Suprapubic skin (tissue), 4 donors: ENCODE measurements at places on chromosomes 3 and 15.

DNA sequence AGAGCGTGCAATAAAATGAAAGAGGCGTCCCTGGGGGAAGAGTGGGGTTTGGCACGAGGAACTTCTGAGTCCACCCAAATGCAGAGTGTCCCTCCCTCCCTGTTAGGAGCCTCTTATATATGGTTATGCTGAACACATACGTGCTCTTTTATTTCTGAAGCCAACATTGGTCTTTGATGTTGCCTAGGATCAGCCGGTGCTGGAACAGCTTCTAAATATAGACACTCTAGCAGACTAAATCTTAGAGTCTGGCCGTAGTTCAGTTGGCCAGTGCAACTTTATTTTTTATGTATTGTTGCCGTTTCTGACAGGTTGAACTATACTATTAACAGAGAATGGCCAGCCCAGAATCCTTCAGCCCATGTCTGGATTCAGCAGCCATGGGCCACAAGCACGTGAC, 128.7 kb downstream of the GHSR start:
- H3K4me1 ChIP-seq: peaks cover 56% of the 10 kb centered on the region
- peak overlapping the region; percentile 20 for H3K27ac ChIP-seq
- no peaks in the 10 kb centered on the region for H3K27me3 ChIP-seq
- DNase-seq: no peak

GRCh38 chr3:142976621-142977398, 13.3 kb upstream of the PAQR9 start:
- no peak overlapping the region for H3K4me3 ChIP-seq
- no peak for DNase-seq
- no peaks in the 10 kb centered on the region for H3K36me3 ChIP-seq
- H3K27me3 ChIP-seq: no peaks in the 10 kb centered on the region

DNA sequence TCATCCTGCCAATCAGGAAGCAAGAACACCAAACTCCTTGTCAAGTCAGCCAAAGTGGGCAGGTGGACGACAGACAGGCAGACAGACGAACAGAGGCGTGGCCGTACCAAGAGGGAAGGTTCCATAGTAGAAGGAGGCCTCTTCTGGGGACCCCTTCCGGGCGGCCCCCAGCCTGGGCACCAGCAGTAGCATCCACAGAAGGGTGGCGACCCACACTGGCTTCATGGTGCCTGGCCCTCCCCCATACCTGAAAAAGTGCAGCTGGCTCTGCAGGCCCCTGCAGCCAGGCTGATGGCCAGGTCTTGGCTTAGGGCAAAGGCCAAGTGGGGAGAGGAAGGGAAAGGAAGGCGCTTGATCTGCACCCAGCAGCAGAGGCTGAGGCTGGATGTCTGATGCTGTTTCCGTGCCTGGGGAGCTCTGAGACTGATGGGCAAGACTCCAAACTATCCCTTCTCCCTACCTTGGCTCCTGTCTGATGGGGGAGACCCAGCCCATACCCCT, 607 bp downstream of the LCTL start:
- DNase-seq: peak; percentile 74
- no peaks in the 10 kb centered on the region for H3K36me3 ChIP-seq
- no peak overlapping the region for H3K27ac ChIP-seq
- no peak overlapping the region for H3K4me3 ChIP-seq

- no peaks in the 10 kb centered on the region for H3K36me3 ChIP-seq
- H3K27me3 ChIP-seq: no peaks in the 10 kb centered on the region
- no peak for DNase-seq
- peaks cover 90% of the 10 kb centered on the region for H3K4me1 ChIP-seq
- H3K4me3 ChIP-seq: no peak overlapping the region
Measured at GRCh38 chr15:91944331-91944730, 90.8 kb downstream of the SLCO3A1 start.

GRCh38 chr3:141020143-141020830, 30.9 kb upstream of the SPSB4 start:
- H3K4me1 ChIP-seq: no peaks in the 10 kb centered on the region
- H3K36me3 ChIP-seq: no peaks in the 10 kb centered on the region
- peaks cover 6% of the 10 kb centered on the region for H3K27me3 ChIP-seq
- DNase-seq: no peak

DNA sequence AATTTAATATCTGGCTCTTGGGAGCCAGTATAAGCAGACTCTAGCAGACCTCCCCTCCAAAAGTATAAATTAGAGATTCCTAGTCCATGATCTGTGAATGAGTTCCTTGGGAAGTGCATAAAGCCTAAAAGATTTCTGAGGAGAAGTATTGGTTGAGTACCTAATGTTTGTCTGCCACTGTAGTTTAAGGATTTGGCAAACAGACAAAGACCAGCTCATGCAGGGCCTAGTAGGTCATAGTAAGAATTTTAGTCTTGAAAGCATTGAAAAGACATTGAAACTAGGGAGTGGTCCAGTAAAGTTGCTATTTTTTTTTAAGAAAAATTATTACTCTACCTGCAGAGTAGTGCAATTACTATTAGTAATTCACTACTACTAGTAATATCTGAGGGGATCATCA, 67.5 kb downstream of the SPRED1 start:
- H3K27ac ChIP-seq: no peak overlapping the region
- H3K27me3 ChIP-seq: no peaks in the 10 kb centered on the region
- H3K36me3 ChIP-seq: no peaks in the 10 kb centered on the region
- H3K4me3 ChIP-seq: no peak overlapping the region

DNA sequence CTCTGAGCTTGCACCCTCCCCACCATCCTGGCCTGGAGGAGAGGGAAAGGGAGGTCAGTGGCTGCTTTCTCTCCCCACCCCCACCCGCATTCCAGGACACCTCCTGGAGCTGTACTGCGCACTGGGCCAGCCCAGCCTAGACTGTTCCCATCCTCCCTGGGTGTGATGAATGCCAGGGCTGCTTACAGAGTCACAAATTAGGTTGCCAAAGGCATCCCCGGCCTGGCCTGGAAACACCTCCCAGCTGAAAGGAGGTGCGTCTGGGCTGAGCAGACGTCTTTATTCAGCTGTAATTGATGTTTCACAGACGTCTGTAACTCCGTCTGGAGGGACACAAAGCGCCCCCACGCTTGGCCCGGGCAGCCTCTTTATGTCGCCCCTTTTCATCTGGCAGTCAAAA, 47.6 kb downstream of the RHCG start:
- no peak for DNase-seq
- H3K27ac ChIP-seq: no peak overlapping the region
- no peak overlapping the region for H3K4me3 ChIP-seq
- peaks cover 4% of the 10 kb centered on the region for H3K4me1 ChIP-seq
- no peaks in the 10 kb centered on the region for H3K36me3 ChIP-seq
- peaks cover 79% of the 10 kb centered on the region for H3K27me3 ChIP-seq

GRCh38 chr15:54289590-54290136, 311.4 kb downstream of the UNC13C start:
- H3K36me3 ChIP-seq: no peaks in the 10 kb centered on the region
- no peak for DNase-seq
- no peaks in the 10 kb centered on the region for H3K27me3 ChIP-seq

DNA sequence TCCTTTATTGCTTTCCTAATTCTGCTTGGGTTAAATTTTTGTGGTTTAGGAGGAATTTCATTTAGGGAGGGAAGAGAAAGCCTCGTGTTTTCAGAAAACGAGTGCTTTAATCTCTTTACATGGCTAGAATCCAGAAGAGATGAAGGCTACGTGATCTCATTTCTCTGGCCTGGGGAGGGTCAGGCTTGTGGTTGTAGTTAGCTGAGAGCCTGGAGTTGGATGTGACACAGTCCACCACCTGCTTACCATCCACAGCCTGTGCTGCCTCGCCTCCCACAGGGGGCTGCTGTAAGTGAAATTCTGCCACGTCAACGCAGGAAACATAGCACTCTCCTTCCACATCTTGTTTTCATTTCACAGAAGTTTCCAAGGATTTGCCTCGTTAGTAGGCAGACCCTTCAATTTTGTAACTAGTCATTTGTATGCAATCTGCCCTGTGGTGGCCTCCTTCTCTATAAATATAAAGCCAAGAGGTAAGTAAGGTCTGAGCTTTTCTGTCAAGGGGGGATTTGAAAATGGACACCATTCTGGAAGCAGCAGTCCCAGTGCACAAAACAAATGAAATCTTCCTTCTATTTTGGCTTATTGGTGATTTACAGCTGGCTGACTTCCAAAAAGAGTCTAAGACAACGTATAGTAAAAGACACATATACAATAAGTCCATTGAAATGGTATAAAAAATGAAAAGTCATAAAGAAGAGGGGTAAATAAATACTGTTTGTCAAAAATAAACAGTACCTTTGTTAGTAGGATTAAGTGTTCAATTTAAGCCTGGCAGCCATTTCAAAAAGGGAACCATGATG, 3.4 kb downstream of the GXYLT2 start:
- H3K27me3 ChIP-seq: peaks cover 3% of the 10 kb centered on the region
- peak overlapping the region; percentile 68 for H3K27ac ChIP-seq
- DNase-seq: peak; percentile 67
- no peaks in the 10 kb centered on the region for H3K36me3 ChIP-seq
- no peak overlapping the region for H3K4me3 ChIP-seq

GRCh38 chr15:68078365-68078764, 24.2 kb downstream of the PIAS1 start:
- H3K27me3 ChIP-seq: no peaks in the 10 kb centered on the region
- no peak overlapping the region for H3K4me3 ChIP-seq
- peaks cover 45% of the 10 kb centered on the region for H3K4me1 ChIP-seq
- no peak overlapping the region for H3K27ac ChIP-seq

GRCh38 chr15:80367661-80368060, 36.5 kb upstream of the ARNT2 start:
- H3K4me1 ChIP-seq: no peaks in the 10 kb centered on the region
- DNase-seq: no peak
- H3K27me3 ChIP-seq: no peaks in the 10 kb centered on the region
- no peak overlapping the region for H3K27ac ChIP-seq
- no peaks in the 10 kb centered on the region for H3K36me3 ChIP-seq
- H3K4me3 ChIP-seq: no peak overlapping the region

DNA sequence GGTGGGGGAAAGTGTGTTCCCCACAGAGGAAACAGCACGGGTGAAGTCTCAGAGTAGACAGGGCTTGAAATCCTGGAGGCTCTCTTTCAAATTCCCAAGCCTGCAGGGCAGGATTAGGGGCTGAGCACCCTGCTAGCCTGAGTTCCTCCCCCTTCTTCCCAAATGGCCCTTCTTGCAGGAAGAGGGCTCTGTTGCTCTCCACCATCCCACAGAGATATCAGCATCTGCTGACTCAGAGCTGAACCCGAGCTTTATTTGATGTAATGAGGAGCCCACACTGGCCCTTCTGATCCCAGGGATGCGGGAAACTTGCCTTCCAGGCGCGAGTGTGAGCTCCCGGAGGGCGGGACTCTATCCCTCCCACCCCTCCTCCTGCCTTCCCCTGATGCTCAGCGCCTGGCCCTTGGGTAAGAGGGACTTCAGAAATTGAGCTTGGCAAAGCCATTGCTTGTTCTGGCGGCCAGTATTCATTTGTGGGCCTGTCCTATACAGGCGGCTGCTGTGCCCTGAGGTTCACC, 1.4 kb upstream of the STRA6 start:
- H3K27me3 ChIP-seq: peaks cover 25% of the 10 kb centered on the region
- DNase-seq: no peak
- peaks cover 29% of the 10 kb centered on the region for H3K4me1 ChIP-seq
- H3K4me3 ChIP-seq: no peak overlapping the region
- H3K27ac ChIP-seq: no peak overlapping the region
- H3K36me3 ChIP-seq: no peaks in the 10 kb centered on the region
